ENCODE measurements at places on chromosomes 11 and 22.

GRCh38 chr22:32270641-32271369, 15.7 kb upstream of the SLC5A4 start:
- DNase-seq: no peak

GRCh38 chr11:100778166-100778785, 91.2 kb downstream of the ARHGAP42 start:
- no peak for DNase-seq

- no peak for DNase-seq
Observed at GRCh38 chr11:6350043-6350442, 29.7 kb upstream of the CAVIN3 start.

- no peak for DNase-seq
Observed at GRCh38 chr11:72347691-72348090, 86.6 kb downstream of the CLPB start.

DNA sequence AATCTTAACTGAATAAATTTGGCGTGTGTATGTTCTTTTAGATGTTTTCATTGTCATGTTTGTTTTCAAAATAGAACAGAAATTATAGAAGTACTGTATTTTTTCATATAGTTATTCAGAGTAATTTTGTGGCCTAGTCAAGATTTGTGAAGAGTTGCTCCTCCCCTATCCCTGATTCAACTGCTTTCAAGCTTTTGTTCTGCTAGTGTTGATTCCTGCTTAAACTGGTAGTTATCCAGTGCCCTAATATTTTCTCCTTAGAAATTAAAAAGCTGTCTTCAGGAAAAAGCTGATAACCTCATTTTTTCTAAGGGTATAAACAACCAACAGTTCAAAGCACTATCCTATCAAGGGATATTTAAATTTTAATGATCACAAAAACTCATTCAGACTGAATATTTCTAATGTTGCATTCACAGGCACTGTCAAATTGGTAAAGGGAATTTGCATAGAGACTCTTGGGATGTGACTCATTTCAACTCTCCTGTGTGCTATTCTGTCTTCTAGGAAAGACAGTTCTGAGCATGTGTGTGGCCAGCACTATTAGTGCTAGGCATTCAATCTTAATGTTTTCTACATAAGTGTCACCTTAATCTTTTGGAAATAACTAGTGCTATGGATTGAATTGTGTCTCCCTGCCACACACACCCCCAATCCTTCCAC, 1776.0 kb downstream of the LRRC4C start:
- DNase-seq: no peak

DNA sequence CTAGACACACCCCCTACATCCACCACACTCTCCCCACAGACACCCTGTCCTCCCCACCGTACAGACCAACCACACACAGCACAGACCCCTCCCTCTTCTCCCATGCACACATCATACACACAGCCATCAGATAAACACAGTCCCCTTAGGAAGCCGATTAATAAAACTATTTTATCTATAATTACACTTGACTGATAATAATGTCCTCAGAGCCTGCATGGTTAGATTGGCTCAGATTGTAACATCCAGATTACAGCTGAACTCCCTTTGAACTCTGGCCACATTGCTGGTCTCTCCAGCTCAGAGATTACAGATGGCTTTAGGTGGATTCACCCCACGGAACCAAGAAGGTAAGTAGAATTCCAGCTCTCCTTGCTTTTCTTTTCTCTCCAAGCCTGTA, 9.5 kb upstream of the ELF5 start:
- DNase-seq: no peak

GRCh38 chr11:69557266-69557665, 75.8 kb downstream of the LINC01488 start:
- DNase-seq: no peak

GRCh38 chr22:42500836-42501179, 18.8 kb downstream of the RRP7A start:
- no peak for DNase-seq
